ENCODE measurements at places on chromosomes 16 and 17.
A peak's percentile ranks its signal among the peaks of the same experiment; 100 is the strongest.

DNA sequence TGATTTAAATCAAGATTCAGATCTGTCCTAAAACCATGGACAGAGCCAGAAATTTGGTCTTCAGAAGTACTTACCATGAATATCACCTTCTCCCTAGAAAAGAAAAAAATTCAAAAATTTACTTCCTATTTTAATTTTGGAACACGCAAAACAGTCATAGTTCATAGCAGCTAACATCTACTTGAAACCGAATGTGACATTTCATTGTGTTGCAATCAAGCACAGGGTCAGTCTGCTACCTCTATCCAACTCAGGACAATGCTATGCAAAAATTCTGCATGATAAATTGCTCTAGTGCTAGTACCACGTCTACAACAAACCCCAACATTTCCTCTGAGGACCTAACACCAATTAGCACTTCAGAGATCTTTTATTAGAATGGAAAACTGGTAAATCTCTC, 7.7 kb downstream of the JPT1 start:
- peak; percentile 26 for DNase-seq

DNA sequence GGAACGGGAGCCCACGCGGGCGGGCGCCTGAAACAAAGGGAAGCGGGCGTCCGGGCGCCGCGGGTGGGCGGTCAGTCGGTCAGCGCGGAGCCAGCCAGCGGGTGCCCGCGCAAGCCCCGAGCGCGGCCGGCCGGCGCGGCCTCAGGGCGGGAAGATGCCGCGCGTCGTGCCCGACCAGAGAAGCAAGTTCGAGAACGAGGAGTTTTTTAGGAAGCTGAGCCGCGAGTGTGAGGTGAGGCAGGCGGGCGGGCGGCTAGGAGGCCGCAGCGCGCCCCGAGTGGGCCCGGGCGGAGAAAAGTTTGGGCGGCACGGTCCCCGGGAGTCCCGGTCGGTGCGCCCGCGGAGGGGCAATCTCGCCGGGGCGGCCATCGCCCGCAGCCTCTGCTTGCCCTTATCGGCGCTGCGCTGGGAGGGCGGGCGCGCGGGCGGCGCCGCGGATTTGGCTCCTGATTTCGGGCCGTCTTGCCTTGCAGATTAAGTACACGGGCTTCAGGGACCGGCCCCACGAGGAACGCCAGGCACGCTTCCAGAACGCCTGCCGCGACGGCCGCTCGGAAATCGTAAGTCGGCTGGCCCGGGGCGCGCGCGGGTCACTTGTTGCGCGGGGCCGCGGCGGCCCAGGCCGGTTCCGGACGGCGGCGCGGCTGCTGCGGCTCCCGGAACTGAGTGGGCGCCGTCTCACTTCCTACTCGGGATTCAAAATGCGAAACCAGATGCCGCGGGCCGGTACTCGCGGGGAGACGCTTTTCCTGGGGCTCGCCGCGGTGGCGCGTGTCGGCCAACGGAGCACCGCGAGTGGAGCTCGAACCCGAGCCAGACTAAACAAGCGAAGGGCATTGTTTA, 526 bp downstream of the CBFB start:
- peak; percentile 60 for DNase-seq

DNA sequence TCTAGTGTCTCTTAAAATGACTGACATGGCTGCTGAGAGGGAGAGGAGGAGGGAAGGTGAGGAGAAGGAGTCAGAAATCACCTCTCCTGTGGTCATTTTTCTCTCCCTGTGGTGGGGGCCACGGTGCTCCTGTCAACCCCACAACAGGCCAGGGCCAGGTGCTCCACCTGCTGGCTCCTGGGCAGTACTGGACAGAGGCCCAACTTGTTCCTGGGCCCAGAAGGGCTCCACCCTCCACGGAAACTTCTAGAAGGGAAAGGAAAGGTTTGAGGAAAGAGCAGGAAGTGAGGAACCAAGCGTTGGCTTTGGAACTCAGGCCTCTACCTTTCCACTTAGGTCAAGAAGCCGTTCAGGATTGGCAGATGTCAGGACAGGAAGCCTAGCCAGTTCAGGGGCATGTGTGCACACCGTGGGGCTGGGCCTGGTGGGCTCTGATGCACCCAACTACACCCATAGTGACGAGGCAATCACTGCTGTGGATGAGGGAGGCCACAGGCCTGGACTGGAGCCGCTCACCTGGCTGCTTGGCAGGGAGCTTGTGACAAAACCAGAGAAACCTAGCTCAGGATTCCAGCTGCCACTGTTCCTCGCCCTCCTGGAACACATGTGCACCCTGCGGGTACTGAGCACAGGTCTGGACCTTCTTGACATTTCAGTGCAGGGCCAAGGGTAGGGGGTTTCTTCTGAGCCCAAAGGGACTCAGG, 36.1 kb downstream of the WNT3 start:
- no peak for DNase-seq

DNA sequence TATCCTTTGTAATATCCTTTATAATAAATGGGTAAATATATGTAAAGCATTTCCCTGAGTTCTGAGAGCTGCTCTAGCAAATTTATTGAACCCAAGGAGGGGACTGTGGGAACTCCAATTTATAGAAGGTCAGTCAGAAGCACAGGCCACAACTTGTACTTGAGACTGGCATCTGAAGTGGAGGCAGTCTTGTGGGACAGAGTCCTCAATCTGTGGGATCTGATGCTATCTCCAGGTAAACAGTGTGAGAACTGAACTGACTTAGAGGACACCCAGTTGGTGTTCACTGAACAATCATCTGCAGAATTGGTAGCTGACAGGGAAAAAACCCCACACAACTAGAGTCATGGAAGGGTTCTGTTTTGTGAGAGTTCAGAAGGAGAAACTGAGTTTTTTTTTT, 34.0 kb downstream of the AKAP10 start:
- no peak for DNase-seq

- DNase-seq: peak; percentile 40
Measured at GRCh38 chr17:7574176-7574953, 5.1 kb upstream of the CD68 start.

DNA sequence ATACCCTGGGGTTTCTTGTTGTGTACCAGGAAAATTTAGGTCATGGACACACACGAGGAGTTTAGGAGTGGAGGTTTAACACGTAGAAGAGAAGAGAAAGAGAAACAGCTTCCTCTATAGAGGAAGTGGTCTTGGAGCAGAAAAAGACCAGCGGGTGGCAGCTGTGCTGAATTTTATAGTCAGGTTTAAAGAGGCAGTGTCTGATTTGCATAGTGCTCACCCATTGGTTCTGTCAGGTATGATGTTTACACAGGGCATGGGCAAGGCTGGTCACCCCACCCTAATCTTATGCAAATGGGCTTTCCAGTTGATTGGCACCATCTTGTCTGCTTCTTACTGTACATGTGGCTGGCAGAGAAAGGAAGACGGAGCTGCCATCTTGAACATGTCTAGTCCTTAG, 309.0 kb downstream of the CDH13 start:
- DNase-seq: no peak

- no peak for DNase-seq
Measured at GRCh38 chr17:63698381-63698885, 1.5 kb downstream of the LIMD2 start.

DNA sequence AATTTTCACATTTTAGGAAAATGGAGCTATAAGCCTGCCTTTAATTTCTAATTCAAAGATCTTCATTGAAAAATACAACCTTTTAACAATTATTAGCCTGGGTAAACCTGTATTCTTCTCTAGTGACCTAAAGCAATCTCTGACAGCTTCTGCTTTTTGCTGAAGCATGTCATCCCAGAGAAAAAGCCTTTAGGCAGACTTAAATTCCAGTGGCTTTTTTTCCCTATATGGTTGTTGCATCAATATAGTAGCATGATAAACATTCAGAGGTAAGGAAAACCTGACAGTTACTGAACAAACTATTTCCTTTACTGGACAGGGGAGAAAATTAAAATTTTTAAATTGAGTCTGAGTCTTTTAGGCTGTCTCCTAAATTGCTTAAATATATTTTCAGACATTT, 7.8 kb upstream of the EVI2A start:
- no peak for DNase-seq

- DNase-seq: no peak
Measured at GRCh38 chr17:53818929-53819328, 3.8 kb upstream of the KIF2B start.

DNA sequence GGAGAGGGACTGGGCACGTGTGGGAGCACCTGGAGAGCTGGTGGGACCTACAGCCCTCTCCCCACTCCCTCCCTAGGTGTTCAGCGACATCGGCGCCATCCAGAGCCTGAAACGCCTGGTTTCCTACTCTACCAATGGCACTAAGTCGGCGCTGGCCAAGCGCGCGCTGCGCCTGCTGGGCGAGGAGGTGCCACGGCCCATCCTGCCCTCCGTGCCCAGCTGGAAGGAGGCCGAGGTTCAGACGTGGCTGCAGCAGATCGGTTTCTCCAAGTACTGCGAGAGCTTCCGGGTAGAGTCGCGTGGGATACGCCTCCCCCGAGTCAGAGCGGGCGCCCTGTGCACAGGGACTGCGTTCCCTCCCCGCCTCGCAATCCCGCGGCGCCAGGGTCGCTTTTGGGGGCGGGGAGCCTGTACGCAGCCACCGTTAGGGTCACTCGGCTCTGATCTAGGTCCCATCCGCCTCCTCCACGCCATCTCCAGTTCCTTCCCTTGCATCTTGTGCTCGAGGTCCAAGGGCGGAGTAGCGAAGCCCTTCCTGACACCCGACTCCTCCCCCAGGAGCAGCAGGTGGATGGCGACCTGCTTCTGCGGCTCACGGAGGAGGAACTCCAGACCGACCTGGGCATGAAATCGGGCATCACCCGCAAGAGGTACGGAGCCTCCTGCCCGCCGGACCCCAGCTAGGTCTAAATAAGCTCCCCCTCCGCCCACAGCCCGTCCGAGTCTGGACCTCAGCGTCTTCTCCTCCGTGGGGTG, 13.0 kb downstream of the SARM1 start:
- DNase-seq: no peak

DNA sequence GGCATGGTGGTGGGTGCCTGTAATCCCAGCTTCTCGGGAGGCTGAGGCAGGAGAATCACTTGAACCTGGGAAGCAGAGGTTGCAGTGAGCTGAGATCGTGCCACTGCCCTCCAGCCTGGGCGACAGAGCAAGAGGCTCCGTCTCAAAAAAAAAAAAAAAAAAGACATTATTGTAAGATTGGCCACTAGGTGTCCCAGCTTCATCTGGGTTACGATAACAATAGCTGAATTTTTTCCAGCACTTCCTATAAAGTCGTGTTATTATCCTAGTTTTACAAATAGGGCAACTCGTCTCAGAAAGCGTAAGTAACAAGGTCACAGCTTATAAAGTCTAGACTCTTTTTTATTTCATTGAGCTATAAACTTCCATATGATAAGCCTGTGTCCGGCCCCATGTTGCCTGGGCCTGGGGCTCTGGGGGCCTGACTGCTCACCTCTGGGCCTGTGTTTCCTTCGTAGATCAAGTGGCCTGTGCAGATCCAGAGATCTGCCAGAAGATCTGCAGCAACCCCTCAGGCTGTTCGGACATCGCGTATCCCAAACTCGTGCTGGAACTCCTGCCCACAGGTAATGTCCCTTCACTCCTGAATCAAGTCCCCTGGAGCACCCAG, 60.5 kb downstream of the SLC5A11 start:
- peak; percentile 49 for DNase-seq

DNA sequence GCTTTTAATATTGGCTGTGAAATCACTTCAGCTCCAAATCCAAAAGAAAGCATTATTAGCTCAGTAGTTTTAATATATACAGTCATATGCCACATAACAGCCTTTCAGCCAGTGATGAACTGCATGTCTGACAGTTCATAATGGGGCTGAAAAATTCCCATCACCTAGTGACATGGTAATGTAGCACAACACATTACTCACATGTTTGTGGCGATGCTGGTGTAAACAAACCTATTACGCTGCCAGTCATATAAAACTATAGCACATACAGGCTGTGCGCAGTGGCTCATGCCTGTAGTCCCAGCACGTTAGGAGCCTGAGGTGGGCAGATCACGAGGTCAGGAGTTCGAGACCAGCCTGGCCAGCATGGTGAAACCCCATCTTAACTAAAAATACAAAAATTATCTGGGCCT, 92.2 kb downstream of the TUBD1 start:
- no peak for DNase-seq

- no peak for DNase-seq
Measured at GRCh38 chr16:79623062-79623461, 22.5 kb upstream of the MAF start.

GRCh38 chr17:12230481-12231354, 210.0 kb downstream of the MAP2K4 start:
- peak; percentile 69 for DNase-seq

- no peak for DNase-seq
Measured at GRCh38 chr16:87484487-87485331, 8.1 kb downstream of the ZCCHC14 start.

DNA sequence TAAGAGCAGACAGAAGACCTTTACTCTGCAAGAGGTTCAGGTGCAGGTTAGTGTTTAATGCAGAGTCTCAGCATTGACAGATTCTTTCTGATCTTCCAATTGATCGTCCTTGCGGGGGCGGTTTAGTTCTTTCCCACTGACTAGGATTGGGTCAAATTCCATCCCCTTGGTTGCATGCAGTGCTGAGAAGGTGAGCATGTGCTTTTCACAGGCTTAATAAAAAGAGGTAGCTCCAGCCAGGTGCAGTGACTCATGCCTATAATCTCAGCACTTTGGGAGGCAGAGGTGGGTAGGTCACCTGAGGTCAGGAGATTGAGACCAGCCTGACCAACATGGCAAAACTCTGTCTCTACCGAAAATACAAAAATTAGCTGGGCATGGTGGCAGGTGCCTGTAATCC, 7.5 kb upstream of the ITGAD start:
- no peak for DNase-seq

DNA sequence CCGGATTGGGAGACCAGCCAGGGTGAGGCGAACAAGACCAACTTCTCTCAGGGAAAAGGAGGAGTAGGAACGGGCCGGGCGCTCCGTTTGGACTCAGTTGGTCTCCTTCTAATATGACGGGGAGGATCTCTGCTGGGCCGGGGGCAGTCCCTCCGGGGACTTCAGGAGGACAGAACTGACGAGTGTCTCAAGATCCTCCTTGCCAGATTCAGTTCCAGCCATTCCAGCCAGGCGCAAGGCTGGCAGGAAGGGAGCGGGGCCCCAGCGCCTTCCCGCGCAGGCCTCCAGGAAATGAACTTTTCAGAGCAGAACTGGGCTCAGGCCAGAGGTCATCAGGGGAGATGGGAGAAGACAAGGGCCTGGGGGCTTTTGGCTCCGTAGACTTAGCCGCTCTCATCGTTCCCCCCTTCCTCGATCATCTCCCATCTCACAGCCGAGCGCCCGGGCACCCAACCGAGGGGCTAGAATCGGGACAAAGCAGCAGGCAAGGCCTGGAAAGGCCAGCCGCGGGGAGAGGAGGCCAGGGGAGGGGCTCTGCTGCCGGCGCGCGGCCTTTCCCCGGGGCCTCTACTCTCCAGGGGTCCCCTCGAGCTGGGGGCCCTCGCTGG, 1.6 kb downstream of the ZNF423 start:
- DNase-seq: no peak

GRCh38 chr17:68456339-68457167, 743 bp downstream of the WIPI1 start:
- DNase-seq: peak; percentile 90

Data from fibroblast of the aortic adventitia (primary cell).